ENCODE measurements at places on chromosomes 7 and 10. TPM values are rescaled to one million over a fixed set of nuclear protein-coding genes. Genes with fewer than 3 reads are reported as not detected.

DNA sequence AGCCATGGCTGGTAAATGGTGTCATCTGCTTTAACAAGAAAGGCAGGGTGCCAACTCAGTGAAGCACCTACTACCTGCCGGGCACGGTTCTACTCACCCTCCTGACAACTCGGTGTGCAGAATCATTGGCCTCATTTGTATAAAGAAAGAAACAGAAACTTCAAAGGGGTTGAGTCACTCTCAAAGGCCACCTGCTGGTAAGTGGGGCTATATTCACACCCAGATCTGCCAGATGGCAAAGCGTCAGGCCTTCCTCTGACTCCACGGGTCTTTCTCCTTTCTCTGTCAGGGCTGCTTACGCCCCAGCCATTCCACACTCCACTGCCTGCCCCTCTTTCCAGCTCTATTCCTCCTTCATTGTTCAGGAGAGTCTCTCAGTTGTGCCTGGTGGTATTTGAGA lies 309.2 kb downstream of the GFRA1 start:
- DNase-seq = peak; percentile 15
- no peaks in the 10 kb centered on the region for H3K27me3 ChIP-seq
- peaks cover 6% of the 10 kb centered on the region for H3K4me1 ChIP-seq
- no peak overlapping the region for H3K4me3 ChIP-seq

GRCh38 chr10:106682175-106682574 lies 482.3 kb downstream of the SORCS1 start:
- H3K4me3 ChIP-seq = no peak overlapping the region
- peaks cover 11% of the 10 kb centered on the region for H3K27me3 ChIP-seq
- no peak overlapping the region for H3K27ac ChIP-seq
- H3K4me1 ChIP-seq = no peaks in the 10 kb centered on the region
- DNase-seq = no peak
- H3K36me3 ChIP-seq = no peaks in the 10 kb centered on the region

DNA sequence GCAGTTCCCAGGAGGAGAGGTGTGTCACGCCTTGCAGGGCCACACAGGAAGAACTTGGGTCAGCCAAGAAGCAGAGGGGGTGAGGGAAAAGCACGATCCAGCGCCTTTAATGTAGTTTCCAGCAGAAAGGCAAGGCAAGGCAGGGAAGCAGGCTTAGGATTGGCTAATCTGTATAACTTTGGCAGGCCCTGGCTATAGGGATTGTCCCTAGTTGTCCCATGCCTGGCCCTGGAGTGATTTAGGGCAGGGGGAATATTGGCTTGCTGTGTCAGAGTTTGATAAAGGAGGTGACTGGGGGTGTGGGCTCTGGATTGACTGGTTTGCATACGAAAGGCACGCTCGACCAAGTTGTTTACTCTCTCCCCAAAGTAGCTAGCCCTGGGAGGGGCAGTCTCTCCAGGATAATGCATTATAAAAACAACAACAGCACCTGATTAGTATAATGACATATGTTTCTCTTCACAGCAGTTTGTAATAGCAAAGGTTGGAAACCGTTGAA lies 44.5 kb downstream of the RBM28 start:
- no peaks in the 10 kb centered on the region for H3K4me1 ChIP-seq
- no peaks in the 10 kb centered on the region for H3K36me3 ChIP-seq
- peaks cover 2% of the 10 kb centered on the region for H3K27me3 ChIP-seq

DNA sequence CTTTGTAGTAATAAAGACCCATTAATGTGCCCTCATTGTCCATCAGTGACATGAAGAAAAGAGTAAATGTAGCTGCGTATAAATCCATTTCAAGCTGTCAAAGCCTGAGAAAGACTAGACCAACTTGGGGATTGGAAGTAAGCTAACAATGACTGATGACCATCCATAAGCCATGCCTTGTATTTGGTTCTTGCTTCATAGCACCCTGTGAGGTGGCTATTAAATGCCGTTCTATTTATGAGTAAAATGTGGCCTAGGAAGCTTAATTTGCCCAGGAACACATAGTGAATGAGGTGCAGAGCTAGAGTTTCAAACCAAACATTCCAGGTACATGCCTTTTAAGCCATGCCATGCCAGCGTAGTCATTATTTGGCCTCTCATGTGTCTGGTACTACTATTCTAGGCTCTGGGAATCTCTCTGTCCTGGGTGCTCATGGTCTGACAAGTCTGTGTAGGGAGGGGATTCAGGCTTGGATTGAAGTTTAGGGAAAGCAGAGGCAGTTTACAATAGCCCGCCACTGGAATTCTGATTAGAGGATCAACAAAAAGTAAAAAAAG lies 92.1 kb downstream of the ZNF277 start:
- no peaks in the 10 kb centered on the region for H3K36me3 ChIP-seq
- peaks cover 7% of the 10 kb centered on the region for H3K4me1 ChIP-seq
- no peak overlapping the region for H3K27ac ChIP-seq
- H3K4me3 ChIP-seq = no peak overlapping the region
- no peak for DNase-seq

DNA sequence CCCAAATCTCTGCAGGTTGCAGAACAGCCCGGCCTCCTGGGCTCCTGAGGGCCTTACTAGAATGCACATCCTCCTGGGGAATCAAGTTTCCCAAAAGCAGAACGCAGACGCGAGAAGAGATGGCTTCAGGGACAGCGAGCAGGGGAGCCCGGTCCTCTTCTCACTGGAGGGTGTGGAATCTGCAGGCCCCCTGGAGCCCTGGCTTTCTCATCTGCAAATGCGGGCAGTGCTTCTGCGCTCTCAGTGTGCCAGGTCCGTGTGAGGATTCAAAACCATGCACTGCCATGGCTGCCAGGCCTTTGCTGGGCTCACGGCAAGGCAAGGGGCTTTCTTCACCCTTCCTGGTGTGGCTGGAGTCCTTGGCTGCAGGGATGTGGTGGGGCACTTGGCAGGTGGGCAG lies 330.9 kb upstream of the MKI67 start:
- peaks cover 5% of the 10 kb centered on the region for H3K36me3 ChIP-seq
- no peak overlapping the region for H3K4me3 ChIP-seq
- no peaks in the 10 kb centered on the region for H3K4me1 ChIP-seq
- no peak for DNase-seq
- no peaks in the 10 kb centered on the region for H3K27me3 ChIP-seq

GRCh38 chr7:72446591-72447462 lies 34.7 kb upstream of the CALN1 start:
- no peaks in the 10 kb centered on the region for H3K36me3 ChIP-seq
- no peak for DNase-seq
- H3K4me1 ChIP-seq = no peaks in the 10 kb centered on the region
- H3K4me3 ChIP-seq = no peak overlapping the region
- no peak overlapping the region for H3K27ac ChIP-seq
- peaks cover 5% of the 10 kb centered on the region for H3K27me3 ChIP-seq

DNA sequence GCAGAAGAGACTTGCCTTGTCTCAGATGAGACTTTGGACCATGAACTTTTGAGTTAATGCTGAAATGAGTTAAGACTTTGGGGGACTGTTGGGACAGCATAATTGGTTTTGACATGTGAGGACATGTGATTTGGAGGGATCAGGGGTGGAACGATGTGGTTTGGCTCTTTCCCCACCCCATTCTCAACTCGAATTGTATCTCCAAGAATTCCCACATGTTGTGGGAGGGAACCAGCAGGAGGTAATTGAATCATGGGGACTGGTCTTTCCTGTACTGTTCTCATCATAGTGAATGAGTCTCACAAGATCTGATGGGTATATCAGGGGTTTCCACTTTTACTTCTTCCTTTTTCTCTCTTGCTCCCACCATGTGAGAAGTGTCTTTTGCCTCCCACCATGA lies 229.7 kb upstream of the KCND2 start:
- H3K4me3 ChIP-seq = no peak overlapping the region
- peaks cover 5% of the 10 kb centered on the region for H3K36me3 ChIP-seq
- H3K27me3 ChIP-seq = no peaks in the 10 kb centered on the region
- no peaks in the 10 kb centered on the region for H3K4me1 ChIP-seq
- no peak overlapping the region for H3K27ac ChIP-seq

DNA sequence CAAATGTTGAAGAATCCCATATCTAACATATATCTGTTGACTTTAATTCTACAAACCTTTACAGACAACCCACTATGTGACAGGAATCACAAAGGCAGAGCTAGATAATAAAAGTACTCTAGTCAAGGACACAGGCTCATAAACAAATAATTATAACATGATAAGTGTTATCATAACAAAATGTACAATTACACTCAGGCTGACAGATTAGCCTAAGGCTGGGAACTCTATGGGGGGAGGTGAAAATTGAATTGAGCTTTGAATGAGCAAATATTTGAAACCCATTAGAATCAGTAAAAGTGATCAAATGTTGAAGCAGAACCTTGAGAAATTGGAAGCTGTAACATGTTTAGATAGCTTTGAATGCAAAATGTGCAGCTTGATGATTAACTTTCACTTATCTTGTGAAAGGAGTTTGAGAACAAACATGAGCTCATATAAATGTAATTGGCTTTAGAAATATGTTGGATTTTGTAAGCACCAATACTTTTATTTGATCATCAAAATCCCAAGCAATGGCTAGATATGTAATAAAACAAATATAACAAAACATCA lies 970.2 kb downstream of the SORCS3 start:
- H3K4me1 ChIP-seq = no peaks in the 10 kb centered on the region
- H3K4me3 ChIP-seq = no peak overlapping the region
- no peak for DNase-seq
- no peaks in the 10 kb centered on the region for H3K27me3 ChIP-seq

GRCh38 chr7:106110238-106110560 lies 1.9 kb downstream of the SYPL1 start:
- peak overlapping the region; percentile 91 for H3K4me3 ChIP-seq
- H3K27me3 ChIP-seq = no peaks in the 10 kb centered on the region
- H3K27ac ChIP-seq = peak overlapping the region; percentile 14
- peaks cover 10% of the 10 kb centered on the region for H3K36me3 ChIP-seq
- peaks cover 40% of the 10 kb centered on the region for H3K4me1 ChIP-seq

DNA sequence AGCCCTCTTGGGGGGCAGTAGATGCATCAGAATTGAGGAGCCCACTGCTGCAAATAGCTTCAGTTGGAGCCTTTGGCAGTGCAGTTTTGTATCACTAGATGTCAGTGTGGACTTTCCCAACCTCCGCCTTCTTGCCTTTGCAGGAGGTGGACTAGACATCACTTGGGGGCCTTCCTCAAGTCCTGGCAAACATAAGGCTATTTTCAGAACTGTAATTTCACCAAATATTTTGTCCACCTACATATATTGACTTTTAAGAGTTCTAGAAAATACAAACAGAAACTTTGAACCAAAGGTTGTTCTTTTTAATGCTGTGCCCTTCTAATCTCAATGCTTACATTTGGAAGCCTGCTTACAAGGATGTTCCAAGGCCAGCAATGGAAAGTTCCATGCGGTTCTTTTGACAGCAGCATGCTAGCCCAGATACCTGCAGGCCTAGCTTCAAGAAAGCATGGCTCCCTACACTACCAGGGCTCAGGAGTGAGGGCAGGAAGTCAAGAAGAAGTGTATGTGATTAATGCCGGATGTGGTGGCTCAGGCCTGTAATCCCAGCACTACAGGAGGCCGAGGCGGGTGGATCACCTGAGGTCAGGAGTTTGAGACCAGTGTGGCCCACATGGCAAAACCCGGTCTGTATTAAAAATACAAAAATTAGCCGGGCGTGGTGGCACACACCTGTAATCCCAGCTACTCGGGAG lies 8.0 kb upstream of the ZNRF2 start:
- peak; percentile 48 for DNase-seq
- peaks cover 15% of the 10 kb centered on the region for H3K27me3 ChIP-seq
- no peak overlapping the region for H3K4me3 ChIP-seq
- no peaks in the 10 kb centered on the region for H3K4me1 ChIP-seq

- peaks cover 36% of the 10 kb centered on the region for H3K27me3 ChIP-seq
- no peaks in the 10 kb centered on the region for H3K4me1 ChIP-seq
- H3K36me3 ChIP-seq = no peaks in the 10 kb centered on the region
Observed at GRCh38 chr10:101292194-101293006, 61.6 kb upstream of the BTRC start.

GRCh38 chr7:15178065-15178464 lies 275.5 kb upstream of the DGKB start:
- peaks cover 19% of the 10 kb centered on the region for H3K4me1 ChIP-seq
- peak; percentile 18 for DNase-seq
- H3K36me3 ChIP-seq = no peaks in the 10 kb centered on the region
- no peak overlapping the region for H3K4me3 ChIP-seq
- H3K27me3 ChIP-seq = no peaks in the 10 kb centered on the region

DNA sequence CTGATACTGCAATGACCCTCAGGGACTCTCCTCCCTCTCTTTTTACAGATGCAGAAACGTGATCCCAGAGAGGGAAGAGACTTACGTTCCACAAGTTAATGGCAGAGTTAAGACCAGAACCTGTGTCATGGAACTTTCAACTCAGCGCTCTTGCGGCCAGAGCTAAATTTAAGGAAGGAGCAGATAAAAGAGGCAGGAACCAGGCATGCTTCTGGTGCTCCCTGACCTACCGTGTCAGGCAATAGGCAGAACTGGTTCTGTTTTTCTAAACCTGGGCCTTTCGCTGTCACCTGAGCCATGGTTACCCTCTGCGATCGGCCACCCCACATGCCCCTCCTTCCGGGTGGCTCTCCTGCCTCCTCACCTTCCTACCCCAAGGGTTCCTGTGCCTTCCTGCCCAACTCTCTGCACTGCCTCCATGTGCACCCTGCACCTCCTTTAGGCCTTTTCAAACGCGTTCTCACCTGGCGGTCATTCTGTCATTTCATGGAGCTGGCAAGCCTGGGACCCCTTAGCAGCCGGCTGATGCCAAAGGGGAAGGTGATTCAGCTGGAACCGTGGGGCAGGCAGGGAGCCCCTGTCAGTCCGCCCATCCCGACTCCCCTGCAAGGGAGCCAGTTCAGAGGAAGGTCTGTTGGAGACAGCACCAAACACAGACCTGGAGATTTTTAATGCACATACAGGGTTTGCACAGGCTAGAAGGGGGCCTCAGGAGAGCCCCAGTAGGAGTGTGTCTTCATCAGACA lies 7.7 kb upstream of the GBX1 start:
- peaks cover 7% of the 10 kb centered on the region for H3K4me1 ChIP-seq
- no peak overlapping the region for H3K27ac ChIP-seq
- no peak overlapping the region for H3K4me3 ChIP-seq
- peaks cover 48% of the 10 kb centered on the region for H3K27me3 ChIP-seq

GRCh38 chr7:107372298-107372697 lies 97.6 kb upstream of the GPR22 start:
- no peaks in the 10 kb centered on the region for H3K36me3 ChIP-seq
- peak overlapping the region; percentile 28 for H3K4me3 ChIP-seq
- peak overlapping the region; percentile 78 for H3K27ac ChIP-seq

- peak overlapping the region; percentile 48 for H3K27ac ChIP-seq
- H3K4me1 ChIP-seq = peaks cover 28% of the 10 kb centered on the region
- no peak overlapping the region for H3K4me3 ChIP-seq
- H3K27me3 ChIP-seq = no peaks in the 10 kb centered on the region
Observed at GRCh38 chr7:21869785-21870402, 75.8 kb downstream of the CDCA7L start.

- peak overlapping the region; percentile 84 for H3K27ac ChIP-seq
- peaks cover 90% of the 10 kb centered on the region for H3K4me1 ChIP-seq
- peak overlapping the region; percentile 50 for H3K4me3 ChIP-seq
- DNase-seq = peak; percentile 80
Observed at GRCh38 chr7:116713918-116714317, 41.9 kb downstream of the MET start.

Gene MYPN
- 65.0 TPM for total RNA-seq

Gene ATOH7
- not detected for total RNA-seq

Data from HFFc6 (cell line).